ENCODE measurements at places on chromosomes 5 and 9.

- no peak for DNase-seq
These were observed 134.0 kb upstream of the TARS1 start for GRCh38 chr5:33306758-33307157.

DNA sequence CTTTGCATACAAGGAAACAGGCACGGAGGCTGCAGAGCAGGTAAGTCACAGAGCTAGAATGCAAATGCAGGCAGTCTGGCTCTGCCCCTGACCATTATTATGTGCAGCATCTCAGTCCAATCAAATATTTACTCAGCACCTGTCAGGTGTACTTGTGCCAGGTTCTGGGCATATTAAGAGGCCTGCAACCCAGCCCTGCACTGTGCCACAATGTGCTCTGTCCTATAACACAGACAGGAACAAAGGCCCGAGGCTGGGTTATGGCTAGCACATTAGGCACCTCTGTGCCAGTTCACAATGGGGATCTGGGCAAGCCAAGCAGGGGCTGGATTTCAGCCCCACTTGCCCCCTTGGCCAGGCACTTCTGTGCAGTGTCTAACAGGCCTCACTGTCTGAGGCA lies 14.0 kb downstream of the ARL15 start:
- DNase-seq: no peak

- no peak for DNase-seq
These were observed 182.1 kb downstream of the FBN2 start for GRCh38 chr5:128355961-128356360.

GRCh38 chr9:94687451-94687850 lies 39.0 kb upstream of the AOPEP start:
- DNase-seq: no peak

DNA sequence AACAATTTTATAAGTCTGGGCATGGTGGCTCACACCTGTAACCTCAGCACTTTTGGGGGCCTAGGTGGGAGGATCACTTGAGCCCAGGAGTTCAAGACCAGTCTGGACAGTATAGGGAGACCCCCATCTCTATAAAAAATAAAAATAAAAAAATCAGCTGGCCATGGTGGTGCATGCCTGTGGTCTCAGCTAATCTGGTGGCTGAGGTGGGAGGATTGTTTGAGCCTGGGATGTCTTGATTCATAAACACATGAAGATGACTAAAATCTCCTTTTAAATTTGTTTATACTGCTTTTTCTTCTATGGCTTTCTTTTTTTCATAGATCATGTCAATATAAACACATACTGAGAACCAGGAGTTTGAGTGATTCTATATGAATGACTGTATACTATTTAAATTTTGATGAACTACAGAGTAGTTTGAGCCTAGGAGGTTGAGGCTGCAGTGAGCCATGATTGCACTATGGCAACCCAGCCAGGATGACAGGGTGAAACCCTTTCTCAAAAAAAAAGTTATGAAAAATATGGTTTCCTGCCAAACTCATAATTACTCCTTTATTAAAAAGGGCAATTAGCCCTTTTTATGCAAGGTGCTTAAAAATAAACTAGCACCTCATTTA lies 14.2 kb downstream of the RIC1 start:
- DNase-seq: no peak

DNA sequence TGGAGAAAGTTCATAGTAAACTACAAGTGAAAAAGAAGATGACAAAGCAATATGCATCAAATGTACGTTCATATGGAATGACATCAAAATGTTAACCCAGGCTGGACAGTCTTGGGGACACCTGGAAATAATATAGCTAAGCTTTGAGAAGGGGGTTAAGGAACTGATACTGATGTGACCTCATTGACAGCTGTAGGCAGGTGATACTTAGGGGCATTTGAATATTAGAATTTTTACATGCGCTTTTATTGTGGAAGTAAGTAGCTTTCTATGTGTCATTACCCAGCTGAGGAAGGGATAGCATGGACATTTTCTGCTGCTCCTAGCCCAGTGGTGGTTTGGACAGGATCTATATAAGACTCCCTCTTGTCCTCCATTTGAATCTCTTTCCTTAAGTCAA lies 299.7 kb downstream of the CWC27 start:
- DNase-seq: no peak

GRCh38 chr9:79352322-79352721 lies 219.4 kb upstream of the TLE4 start:
- no peak for DNase-seq

GRCh38 chr5:138646671-138647070 lies 71.5 kb upstream of the HSPA9 start:
- no peak for DNase-seq

- no peak for DNase-seq
These were observed 375.2 kb upstream of the WWC1 start for GRCh38 chr5:167916261-167916691.

- no peak for DNase-seq
These were observed 111.5 kb upstream of the ZNF366 start for GRCh38 chr5:72618708-72619107.

DNA sequence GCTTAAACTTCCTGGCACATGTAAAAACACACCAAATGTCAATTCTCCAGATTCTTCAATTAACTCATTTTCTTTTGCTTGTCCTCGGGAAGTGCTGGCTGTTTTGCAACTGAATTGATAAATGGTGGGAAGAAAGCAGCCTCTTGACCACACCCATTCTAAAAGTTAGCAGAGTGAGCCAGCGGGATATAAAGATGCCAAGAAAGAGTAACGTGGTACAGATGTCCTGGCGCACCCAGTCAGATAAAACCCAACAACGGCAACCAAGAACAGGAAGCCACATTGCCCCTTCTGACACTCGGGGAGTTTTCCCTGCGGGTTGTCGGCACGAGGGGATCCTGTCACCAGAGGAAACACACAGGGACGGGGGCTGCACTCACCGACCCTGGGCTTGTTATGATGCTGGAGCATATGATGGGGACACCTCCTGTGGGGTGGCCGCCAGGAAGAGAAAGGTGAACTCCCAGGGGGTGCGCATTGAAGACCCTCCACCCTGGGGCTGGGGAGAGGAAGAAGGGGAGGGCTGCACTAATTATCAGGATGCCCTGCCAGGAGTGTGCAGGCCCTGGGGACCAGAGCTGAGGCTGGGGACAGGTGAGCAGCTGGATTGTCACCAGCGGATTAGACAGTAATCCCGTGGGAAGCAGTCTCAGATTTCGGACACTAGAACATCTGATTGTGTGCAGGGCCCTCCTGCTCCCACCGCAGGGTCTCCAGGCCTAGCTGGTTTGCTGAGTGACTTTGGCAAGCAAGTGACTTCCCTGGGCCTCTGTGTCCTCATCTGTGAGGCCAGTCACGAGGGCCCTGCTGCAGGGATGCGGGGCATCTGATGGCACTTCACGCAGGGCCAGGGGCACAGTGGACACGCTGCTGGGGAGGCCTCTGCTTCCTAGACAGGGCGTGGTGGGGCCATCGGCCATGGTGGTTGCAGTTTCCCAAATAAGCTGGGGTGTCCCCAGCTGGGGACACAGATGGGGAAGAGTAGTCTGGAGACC lies 59.2 kb downstream of the CRB2 start:
- DNase-seq: no peak

GRCh38 chr9:74503219-74503618 lies 6.1 kb downstream of the RORB start:
- no peak for DNase-seq

DNA sequence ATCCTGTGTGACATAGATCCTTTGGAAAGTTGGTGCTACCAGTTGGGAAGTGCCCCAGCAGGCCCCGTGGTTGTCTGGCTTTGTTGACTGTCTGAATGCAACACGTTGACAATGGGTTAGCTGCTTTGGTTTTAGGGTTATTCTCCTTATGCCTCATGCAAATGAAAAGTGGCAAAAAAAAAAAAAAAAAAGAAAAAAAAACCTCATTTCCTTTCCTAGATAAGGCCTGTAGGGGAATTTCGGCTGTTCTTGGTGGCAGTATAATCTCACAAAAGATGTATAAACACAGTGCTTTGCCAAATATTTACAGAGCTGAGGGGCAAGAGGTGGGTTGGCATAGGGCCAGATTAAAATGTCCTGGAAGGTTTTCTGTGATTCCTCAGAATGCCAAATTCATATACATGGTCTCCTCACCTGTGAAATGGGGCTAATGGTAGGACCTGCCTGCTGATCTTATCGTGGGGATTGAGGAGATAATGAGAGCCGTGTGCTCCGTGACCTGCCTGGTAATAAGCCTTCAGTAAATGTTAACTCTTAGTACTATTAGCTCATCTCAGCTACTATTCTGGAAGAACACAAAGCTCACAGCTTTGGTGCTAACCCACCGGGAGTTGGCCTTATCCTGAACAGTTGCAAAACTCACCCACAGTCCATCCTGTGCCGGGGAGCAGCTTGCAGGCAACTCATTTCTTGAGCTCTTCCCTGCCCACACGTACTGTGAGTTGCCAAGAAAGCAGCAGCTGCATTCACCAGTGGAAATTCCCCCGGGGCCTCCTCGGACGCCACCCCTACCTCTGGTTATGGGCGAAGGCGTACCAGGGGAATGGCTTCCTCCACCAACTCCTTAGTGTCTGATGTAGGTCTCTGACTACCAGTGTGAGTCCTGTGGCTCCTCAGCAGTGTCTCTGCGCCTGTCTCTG lies 220.3 kb downstream of the NR3C1 start:
- no peak for DNase-seq

DNA sequence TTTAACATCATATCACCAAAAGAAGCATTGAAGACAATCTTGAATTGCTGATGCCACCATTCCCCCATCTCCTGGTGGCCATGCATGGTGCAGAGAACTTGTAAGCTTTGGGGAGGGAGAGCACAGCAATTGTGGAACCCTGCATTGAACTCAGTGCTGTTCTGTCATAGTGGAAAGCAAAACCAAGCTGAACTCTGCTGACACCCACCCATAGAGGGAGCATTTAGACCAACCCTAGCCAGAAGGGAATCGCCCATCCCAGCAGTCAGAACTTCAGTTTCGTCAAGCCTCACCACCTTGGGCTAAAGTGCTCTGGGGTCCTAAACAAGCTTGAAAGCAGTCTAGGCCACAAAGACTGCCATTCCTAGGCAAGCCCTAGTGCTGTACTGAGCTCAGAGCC lies 37.4 kb upstream of the RUSC2 start:
- no peak for DNase-seq

DNA sequence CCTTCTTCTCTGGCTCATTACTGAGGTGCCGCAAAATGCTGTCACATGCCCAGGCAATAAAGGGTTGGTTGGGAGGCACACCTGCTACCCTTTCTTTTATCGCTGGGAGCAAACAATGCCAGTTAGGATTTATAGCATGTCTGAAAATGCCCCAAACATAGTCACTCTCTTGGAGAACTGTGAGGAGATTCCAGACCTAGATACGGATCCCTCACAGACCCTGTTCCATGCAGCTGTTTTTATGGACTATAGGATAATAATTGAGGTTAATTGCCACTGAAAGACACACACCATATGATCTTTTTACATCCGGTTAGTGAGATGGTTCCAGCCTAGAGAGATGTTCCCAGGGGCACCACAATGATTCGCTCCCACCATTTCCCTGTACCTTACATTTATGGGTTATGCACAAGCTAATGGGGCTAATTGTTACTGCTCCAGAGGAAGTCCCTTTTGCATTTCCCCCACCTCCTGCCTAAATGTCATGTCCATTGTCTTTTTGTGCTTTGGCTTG lies 318.1 kb downstream of the PIK3R1 start:
- DNase-seq: no peak

DNA sequence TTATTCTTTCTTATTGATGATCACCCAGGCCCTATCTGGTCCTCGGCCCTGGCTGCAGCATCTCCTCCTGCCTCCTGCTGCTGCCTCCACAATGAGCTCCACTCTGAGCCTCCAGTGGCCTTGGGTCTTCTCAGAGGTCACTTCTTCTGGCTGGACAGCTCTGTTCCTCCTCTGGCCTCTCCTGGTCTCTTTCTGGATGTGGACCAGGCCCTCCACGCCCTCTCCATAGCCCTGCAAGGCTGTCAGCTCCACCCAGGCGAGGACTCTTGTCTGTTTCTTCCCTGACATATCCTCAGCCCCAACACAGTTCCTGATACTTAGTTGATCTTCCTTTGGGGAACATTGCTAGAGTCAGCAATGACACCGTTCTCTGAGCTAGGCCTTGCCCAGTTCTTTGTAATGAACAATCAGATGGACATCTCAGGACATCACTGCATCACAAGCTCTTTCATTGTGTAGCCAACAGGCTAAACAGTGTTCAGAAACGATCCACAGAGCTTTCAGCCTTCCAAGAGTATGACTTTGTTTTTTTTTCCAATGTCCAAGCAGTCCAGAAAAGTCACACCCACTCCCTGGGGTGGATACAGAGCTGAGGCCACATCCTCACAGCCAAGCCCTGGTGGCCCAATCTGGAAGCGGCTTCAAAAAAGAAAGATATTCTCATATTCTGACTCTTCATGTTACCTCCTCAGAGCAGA lies 62.5 kb upstream of the DNAH5 start:
- DNase-seq: no peak

DNA sequence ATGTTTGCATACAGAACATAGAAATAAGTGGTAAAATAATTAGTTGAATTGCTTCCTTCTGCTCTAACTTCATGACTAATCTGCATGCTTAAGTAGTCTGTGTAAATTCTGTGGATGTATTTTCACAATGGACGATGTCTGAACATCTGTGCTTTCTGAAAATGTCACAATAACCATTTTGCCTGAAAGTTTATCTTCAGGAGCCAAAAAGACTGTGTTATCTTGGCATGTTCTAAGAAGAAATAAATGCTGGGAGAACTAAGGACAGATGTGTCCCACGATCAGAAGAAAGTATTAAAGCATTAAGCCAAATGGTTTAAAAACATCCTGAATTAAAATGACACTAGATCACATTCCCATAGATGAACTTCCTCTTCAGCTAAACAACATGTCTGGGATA lies 397.6 kb downstream of the SPOCK1 start:
- DNase-seq: no peak

DNA sequence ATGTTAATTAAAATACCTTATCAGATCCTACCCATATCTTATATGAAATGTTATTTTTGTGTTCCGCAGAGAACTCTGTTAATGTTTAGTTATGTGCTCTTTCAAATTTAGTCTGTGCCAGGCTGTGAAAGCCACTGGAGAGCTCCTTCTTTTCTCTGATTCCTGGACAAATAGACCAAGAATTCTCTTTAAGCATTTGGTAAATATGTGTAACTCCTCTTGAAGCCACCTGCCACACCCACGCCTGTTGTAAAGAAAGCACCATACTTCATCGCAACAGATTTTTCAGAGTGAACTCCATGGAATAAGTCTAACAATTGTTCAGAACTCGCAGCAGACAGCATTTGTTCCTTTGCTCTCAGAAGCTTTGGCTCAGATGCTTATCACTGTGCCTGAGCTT lies 301.1 kb downstream of the FAM170A start:
- no peak for DNase-seq

DNA sequence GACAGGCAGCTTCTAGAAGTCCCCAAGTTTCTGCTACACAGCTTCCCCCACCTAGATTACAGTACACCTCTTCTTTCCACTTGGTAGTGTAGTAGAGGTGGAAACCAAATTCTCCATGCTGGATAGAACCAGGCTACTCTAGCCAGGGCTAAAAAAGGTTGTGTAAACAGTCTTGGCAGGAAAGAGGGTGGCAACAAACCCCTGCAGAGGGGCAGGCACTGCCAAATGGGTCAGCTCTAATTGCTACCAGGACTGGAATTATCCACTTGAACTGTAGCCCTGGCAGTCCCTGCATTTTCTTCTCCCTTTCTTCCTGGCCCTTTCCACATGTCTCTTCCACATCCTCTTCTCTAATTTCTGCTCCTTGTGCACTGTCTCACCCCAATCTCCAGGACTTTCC lies 24.8 kb downstream of the RANBP3L start:
- DNase-seq: no peak
